ENCODE measurements at places on chromosomes 11 and 22. TPM values are rescaled to one million over a fixed set of nuclear protein-coding genes. Genes with fewer than 3 reads are reported as not detected.

CD3G gene
- polyA plus RNA-seq, result 1.4 TPM

HPS4 gene
- polyA plus RNA-seq, result 27.5 TPM

P2RY2 gene
- 0.44 TPM for polyA plus RNA-seq

RFPL1 gene
- not detected for polyA plus RNA-seq

MUC5AC gene
- polyA plus RNA-seq, result not detected
